ENCODE measurements at places on chromosomes 6 and 20.

DNA sequence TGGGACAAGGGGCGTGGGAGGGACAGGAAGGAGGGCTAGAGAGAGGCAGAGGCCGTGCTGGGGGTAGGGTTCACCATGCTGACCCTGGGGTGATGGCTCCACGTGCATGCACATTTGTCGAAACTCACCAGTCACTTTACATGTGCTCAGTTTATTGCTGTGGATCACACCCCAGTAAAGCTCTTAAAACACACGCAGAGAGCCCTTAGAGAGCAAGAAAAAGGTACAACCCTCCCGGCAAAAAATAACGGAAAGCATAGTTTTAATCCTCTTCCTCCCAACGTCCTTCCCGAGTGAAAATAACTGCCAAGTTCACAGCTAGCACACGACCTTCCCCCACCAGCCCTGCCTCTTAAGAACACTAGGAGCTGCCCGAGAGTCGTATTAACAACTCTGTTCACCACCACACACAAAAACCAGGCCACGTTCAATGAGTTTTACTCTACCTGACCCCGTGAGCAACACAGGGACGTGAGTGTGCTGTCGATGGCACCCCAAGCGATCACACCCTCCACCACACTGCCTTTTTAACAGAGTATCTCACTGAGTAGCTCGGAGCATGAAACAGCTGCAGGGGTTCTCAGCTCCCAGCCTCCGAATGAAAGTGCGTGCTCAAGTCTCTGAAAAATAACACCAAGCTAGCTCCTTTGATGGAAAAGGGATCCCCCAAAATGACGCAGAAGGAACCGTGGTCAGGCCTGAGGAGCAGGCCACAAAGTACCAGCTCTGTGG is 39.7 kb downstream of the TAF4 start:
- DNase-seq: peak; percentile 47

DNA sequence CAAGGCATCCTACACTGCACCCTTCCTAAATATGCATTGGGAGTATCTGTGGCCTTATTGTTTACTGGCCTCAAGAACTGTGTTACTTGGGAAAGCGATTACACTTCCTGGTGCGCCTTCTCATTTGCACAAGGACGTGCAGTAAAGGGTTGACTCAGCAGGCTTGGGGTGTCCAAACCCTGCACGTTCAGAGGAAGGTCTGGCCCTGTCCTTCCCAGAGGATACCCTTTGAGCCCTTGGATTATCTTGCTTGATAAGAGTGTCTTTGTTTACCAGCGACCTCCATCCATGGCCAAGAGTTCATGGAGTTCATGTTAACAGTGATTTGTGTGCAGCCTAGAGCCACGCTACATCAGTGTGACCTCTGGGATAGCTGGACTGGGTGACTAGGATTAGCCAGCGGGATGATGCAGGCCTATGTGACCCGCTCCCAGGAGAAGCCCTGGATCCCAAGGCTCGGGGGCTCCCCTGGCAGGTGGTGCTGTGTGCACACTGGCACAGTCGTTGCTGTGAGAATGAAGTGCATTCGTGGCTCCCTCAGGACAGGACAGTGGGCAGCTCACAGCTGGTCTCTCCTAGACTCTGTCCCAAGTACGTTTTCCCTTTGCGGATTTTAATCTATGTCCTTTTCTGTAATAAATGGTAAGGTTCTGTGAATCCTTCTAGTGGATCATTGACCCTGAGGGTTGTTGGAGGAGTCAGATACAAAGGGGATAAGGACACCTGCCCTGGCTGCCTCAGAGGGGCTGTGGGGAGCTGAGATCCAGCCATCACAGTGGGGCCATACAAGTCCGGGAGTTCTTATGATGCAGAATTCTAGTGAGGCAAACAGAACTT is 73.5 kb downstream of the TTLL2 start:
- DNase-seq: peak; percentile 10

DNA sequence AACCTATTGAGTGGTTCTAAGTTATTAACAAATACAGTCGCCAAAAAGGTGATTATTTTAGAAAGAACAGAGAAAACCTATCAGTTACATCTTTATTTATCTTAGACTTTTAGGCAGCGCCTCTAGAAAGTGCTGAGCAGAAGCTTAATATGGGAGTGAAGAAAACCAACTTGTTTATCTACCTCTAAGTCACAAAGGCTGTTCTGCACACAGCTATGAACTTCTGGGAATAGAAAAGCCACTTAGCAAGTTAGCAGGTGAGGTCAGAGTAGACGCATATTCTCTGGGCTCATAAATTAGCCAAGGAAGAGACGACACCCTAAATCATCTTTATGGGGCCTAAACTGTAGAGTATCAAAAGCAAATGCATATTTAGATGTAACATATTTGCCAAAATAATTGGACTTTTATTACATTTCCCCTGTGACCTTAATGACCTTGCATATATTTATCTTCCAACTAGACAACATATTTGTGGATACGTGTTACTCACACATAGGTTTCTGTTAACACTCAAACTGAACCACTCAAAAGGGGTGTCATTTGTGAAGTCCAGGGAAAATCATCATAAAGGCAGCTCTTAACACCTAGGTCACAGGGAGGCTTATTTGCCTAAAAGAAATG is 267.1 kb downstream of the ADGB start:
- DNase-seq: no peak

DNA sequence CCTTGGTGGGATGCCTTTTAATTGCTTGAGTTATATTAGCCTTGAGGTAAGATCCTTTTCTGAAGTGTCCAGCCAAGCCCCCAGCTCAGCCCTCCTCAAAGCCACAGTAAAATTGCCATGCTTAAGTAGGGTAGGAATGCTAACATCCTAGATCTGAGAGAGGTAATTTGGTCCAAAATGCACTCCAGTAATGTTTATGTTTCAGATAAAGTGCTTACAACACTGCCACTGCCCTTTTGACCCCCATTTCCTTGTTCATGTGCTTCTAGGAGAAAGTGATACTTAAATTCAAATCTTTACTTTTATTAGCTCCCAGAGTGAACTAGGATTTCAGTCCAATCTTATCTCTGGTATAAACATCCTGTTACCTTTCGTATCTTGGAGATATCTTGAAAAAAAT is 318.0 kb downstream of the BMP2 start:
- DNase-seq: no peak

DNA sequence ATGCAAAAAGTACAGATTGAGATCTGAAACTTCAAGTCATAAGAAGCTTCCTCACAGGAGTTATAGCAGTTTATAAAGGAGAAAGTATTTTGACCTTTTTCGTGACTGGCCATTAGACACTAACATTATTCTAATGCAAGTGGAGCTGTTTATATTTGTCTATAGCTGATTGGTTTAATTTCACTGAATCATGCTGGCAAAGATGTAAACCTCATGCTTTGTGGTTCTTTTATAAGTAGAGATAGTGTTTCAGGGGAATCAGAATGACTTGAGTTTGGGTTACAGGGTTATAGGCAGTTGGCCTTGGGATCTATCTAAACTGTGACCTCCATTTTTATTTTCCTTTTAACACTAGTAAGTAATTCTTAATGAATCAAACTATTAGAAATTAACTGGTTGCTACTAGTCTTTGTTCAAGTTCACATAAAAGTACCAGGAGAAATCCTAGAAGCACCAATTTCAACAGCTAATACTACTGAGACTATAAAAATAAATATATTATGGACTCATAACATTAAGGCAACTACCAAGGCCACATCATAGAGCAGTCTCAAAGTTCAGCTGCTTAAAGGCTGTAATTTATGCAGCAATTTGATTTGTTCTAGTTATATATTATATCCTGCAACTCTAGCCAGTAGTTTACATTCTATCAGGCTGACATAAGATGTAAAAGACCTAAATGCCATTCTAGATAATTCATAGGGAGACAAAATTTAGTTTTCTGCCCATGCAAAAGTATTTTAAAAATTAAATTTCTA is 94.0 kb downstream of the RNGTT start:
- no peak for DNase-seq

DNA sequence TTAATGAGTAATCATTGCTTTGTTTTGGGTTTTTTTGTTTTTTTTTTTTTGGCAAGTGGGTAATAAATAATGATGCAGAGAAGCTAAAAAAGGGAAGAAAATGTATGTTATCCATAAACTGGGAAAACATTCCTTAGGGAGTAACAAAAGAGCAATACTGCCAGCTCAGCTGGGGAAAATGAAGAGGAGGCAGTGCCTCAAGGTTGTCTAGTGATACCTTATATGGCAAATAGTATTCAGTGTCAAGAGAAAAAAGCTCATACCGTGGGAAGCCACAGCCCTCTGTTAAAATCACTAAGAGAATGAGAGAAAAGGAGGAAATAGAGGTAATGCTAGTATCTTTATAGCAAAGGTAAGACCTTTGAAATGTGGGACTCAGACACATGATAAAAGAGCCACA is 47.1 kb upstream of the SMLR1 start:
- no peak for DNase-seq

DNA sequence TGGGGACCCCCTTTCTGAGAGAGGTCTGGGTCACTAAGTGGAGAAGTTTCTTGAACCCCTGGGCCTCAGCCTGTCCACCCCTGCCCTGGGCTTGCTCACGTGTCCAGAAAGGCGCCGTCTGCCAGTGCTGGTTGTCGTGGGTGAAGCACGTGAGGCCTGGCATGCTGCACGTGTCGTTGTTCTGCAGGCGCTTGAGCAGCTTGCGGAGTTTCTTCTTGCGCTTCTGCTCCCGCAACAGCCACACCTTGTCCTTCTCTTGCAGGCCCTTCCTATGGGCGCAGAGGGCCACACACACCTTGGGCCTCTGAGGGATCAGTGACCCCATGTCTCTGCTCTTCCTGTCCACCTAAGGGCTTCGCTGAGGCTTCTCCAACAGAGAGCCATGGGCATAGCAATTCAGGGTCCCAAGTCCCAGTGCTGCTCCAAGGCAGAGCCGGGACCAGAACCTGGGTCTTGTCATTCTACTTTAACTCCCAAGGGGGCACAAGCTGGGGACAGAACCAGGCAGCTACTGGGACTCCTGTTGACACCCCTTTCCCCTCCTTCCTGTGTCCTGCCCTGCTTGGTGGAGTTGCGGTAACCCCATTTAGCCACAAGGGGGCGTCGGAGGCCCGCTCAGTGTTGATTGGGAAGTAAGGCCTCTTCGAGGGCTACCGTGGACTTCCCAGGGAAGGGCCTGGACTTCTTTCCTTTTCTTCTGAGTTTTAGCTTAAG is 121.8 kb downstream of the SULF2 start:
- DNase-seq: peak; percentile 91

- no peak for DNase-seq
Measured at GRCh38 chr6:17633465-17634188, 33.5 kb downstream of the FAM8A1 start.

DNA sequence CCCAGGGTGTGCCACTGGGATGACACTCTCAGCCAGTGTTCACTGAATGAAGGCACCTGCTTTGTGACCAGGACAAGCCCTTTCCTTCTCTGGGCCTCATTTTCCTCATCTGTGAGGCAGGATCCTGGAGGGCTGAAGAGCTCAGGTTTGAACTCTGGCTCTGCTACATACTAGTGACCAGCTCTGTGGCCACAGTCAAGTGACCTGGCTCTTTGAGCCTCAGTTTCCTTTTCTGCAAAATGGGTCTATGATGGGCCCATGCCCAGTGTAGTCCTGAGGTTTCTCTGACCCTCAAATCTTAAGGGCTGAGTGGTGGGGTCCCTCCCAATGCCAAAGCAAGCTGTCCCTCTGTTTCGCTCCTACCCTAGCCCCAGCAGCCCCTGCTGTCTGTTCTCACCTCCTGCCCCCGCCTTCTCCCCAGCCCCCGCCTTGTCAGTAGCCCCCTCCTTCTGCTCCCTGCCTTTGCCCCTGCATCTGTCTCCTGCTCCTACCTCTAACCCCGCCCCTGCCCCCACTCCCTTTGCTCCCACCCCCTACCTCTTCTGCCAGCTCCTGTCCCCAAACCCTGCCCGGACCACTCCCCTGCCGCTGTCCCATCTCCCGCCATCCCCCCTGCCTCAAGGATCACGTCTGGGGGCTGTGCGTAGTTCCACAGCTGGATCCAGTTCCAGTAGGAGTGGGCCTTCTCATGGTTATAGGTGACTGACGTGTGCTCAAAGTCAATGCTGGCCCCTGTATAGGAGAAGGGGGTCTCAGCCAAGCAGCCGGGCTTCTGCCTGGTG is 17.0 kb downstream of the SUN5 start:
- no peak for DNase-seq

DNA sequence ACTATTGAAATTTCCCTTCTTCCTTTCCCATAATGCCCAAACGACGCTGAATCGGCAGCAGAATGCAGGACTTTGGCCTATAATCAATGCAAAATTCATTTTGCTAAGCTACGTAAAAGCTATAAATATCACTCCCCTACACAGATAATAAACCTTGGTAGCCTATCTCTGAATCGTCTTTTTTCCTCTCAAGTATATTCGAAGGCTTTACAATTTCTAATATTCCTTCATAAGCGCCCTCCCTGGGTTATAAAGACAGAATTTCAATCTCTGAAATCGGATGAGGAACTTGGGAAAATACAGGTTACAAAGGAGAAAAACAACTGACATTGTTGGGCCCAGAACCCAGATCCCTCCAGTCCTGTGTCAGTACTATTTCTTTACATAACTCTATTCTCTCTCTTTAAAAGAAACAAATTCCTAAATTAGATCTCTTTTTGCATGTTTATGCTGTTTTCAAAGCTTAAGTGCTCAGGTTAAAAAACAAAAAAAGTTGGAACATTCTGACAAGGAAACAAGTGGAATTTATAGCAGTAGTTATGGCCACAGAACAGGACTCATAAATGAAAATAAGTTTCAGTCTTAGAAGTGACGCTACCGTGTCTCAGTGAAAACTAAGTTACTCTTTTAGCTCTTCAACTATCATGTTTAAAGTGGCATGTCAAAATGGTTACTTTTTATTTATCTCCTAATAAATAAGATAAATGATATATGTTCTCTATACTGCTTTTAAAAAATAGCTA is 84.5 kb downstream of the SESN1 start:
- no peak for DNase-seq

DNA sequence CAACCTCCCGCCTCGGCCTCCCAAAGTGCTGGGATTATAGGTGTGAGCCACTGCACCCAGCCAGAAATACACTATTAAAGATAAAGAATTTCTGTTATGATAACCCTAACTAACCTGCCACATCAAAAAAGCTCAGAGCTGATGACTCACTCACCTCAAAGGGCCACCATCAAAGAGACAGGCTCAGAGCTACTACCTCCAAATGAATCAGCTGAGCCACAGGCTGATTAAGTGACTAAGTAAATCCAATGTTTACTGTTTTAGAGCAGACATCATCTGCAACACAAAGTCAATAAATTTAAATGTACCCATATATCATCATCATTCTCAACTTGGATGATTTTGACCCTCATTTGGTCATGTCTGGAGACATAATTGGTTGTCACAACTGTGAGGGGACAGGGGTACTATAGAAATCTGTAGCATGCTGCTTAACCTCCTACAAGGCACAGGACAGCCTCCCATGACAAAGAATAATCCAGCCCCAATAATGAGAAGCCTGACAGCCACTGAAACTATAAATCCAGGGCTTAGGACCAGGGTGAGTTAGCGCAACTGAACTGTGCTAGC is 106.5 kb downstream of the ATP9A start:
- no peak for DNase-seq

DNA sequence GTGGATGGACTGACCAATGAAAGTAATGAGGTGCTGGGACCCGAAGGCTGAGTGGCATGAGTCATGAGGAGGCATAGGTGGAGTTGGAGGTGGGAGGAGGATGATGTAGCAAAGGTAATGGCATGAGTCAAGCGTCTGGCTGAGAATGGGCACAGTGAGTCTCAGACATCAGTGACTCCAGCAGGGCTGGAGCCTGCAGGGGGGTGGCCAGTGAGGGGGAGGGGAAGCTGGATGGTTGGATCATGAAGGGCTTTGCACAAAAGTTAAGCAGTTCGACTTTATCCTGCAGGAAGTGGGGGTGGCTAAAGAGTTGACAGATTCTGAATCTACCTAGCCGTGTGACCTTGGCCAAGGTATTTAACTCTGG is 99.0 kb upstream of the IYD start:
- no peak for DNase-seq

Data from femur (tissue), 1 donor.